ENCODE measurements at places on chromosomes 12 and 14. TPM values are rescaled to one million over a fixed set of nuclear protein-coding genes. Genes with fewer than 3 reads are reported as not detected.

Gene TMEM119
- total RNA-seq: 0.35 TPM

Gene CATSPERB
- total RNA-seq: not detected

Gene KIF26A
- 82.9 TPM for total RNA-seq

Gene ADAM21
- total RNA-seq: not detected

Gene CD63
- 307 TPM for total RNA-seq

Gene INHBC
- total RNA-seq: not detected

Gene SMCO2
- not detected for total RNA-seq

Gene SLC25A47
- not detected for total RNA-seq

Gene CISTR
- total RNA-seq: not detected

Gene TDG
- total RNA-seq: 57.0 TPM

Gene PLEKHD1
- 0.28 TPM for total RNA-seq

Gene FGD6
- total RNA-seq: 24.0 TPM

DNA sequence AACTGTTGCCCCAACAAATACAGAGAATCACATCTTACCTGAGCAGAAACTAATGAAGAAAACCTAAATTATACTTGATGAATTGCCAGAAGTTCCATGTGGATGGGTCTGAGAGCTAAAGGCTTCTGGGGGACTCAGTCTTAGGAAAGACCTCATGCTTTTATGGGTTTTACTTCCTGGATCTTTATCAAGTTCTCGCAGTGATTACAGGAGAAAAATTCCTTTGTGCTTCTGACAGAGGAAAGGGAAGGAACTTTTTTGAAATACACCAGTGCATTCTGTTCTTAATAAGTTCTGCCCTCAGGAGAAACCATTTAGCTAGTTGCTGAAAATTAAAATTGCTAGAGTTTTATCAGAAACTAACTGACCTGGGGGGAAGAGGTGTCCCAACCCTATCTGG is 203.9 kb upstream of the KITLG start:
- no peak for DNase-seq

DNA sequence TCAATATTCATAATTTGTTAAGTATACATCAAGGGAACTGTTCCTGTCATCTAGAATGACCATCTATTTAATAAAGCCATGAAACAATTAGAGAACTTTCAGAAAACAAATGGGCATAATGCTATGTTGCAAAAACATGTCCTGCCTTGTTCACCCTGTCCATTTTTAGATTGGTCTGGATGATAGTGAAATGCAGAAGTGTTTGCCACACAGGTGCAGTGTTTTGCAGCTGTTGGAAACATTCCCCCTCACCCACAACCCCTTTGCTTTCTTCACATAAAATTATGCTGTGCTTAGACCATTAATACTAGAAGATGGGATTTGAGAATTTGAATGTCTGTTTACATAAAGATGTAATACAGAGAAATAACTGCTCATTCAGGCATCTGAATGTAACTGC is 36.5 kb downstream of the LEMD3 start:
- no peak for DNase-seq

GRCh38 chr12:103313894-103314293 is 181.9 kb downstream of the C12orf42 start:
- no peak for DNase-seq

DNA sequence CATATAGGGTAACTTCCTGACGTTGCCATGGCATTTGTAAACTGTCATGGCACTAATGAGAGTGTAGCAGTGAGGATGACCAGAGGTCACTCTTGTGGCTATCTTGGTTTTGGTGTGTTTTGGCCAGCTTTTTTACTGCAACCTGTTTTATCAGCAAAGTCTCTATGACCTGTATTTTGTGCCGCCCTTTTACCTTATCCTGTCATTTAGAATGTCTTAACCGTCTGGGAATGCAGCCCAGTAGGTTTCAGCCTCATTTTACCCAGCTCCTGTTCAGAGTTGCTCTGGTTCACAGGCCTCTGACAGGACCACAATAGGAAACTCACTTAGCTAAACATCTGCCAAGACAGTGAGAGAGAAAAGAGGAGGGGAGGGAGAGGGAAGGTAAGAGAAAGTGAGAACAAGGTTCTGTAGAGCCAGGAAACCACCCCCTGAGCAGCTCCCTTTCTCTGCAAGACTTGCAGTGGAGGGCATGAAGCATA is 64.8 kb upstream of the PLEKHG3 start:
- DNase-seq: peak; percentile 45

- peak; percentile 61 for DNase-seq
Observed at GRCh38 chr14:50714450-50715073, 46.5 kb upstream of the SAV1 start.

DNA sequence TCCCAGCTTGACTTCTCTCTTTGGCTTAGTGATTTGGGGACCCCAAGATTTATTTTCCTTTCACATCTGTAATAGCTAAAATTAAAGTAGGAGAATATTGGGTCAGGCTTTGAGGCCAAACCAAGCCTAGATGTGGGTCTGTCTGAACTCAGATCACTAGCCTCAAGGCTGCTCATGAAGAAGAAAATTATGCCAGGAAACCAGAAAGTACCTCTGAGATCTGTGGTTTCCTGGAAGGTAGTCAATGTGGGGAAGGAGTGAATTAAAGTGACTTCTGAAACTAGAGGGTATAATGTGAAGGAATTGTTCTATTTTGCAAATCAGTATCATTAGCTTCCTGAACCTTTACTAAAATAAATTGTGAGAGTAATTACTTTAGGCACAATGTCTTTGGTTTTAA is 13.4 kb upstream of the CLEC12A start:
- no peak for DNase-seq

GRCh38 chr14:58171090-58171489 is 19.1 kb upstream of the ARMH4 start:
- peak; percentile 94 for DNase-seq

- no peak for DNase-seq
Observed at GRCh38 chr14:39383026-39383660, 49.1 kb downstream of the FBXO33 start.

DNA sequence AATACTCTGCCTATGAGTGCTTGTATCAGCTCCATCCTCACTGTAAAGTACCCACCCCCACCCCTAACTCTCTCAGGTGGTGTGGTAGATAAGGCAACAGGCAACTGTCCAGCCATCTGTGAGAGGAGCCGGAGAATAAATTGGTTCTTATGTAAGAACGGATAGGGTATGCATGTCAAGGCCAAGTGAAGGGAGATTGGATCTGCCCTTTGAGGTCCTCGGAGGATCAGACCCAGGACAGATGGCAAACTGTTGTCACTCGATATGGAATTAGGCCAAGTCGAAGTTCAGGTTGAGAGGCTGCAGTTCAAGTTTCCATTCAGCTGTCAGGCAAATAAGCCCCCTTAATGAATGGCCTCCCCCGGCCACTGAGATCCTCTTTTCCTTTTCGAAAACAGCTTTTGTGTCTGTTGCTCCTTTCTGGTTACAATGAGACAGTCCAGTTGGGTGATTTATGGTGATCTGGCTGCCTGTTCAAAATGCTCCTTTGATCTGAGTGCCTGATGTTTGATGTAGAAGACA is 120.3 kb downstream of the VRK1 start:
- no peak for DNase-seq

DNA sequence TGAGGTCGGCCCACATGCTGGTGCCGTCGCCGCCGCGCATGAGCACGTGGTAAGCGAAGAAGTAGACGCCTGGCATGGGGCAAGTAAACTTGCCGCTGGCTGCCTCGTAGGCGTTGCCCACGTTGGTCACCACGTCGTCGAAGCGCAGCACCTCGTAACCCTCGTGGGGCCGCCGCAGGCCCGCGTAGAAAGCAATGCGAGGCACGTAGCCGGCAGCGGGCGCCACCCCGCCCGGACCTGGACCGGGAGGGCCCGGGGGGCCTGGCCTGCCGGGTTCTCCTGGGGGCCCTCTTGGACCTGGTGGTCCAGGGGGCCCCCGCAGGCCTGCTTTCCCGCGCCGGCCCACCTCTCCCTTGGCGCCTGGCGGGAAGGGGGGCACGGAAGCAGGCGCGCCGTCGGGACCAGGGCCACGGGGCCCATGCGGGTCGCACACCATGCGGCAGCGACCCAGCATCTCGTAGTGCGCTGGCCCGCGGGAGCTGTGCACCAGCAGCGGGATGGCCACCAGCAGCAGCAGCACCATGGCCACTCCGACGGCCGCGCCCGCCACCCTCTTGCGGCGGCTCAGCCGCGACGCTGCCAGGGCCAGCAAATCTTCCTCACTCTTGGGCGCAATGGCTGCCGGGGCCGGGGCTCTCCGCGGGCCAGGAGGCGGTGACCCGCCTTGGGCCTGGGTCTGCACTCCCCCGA is 888 bp downstream of the C1QL4 start:
- peak; percentile 29 for DNase-seq

- no peak for DNase-seq
Observed at GRCh38 chr12:92539110-92539749, 163.6 kb upstream of the PLEKHG7 start.
